ENCODE measurements at places on chromosomes 3 and 15. TPM values are rescaled to one million over a fixed set of nuclear protein-coding genes. Genes with fewer than 3 reads are reported as not detected.

- DNase-seq, result no peak
Measured at GRCh38 chr3:63047068-63047467, 171.9 kb upstream of the CADPS start.

GRCh38 chr3:129432036-129432435 lies 3.6 kb upstream of the EFCAB12 start:
- no peak for DNase-seq

The SNX22 gene
- 5.5 TPM for total RNA-seq

GRCh38 chr3:69203631-69204314 lies 81.4 kb upstream of the LMOD3 start:
- no peak for DNase-seq

The CCDC39 gene
- not detected for total RNA-seq

DNA sequence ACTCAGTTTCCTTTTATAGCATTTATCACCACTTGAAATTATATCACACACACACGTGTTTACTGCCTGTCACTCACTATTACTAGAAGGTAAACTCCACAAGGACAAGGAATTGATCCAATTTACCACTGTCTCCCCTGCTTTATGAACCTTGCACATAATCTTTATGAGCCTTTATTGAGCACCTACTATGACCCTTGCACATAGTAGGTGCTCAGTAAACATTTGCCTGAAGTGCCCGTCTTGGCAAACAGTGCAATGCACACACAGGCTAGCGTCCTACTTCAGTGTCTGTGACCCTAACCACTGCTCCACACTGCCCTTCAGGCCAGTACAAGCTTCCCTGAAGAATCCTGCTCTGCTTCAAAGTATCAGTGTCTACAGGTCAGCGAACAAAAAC lies 237.7 kb upstream of the TMC3 start:
- DNase-seq, result no peak

DNA sequence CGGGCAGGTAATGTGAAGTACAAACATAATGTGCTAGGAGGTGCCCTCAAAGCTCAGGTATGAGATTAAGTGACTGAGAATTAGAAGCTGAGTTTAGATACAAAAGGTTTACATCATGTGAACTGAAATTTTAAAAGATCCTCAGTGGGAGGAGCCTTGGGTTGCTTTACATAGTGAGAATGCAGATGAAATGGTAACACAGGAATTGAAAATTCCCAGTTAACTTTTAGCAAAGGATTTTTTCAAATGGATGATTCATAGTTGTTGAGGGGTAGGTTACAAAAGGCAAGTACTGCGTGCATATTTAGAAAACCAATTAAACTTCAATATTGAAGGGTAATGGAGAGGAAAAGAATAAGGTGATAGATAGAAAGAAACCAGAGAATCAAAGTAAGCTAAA lies 157.3 kb downstream of the PLCH1 start:
- DNase-seq, result no peak

DNA sequence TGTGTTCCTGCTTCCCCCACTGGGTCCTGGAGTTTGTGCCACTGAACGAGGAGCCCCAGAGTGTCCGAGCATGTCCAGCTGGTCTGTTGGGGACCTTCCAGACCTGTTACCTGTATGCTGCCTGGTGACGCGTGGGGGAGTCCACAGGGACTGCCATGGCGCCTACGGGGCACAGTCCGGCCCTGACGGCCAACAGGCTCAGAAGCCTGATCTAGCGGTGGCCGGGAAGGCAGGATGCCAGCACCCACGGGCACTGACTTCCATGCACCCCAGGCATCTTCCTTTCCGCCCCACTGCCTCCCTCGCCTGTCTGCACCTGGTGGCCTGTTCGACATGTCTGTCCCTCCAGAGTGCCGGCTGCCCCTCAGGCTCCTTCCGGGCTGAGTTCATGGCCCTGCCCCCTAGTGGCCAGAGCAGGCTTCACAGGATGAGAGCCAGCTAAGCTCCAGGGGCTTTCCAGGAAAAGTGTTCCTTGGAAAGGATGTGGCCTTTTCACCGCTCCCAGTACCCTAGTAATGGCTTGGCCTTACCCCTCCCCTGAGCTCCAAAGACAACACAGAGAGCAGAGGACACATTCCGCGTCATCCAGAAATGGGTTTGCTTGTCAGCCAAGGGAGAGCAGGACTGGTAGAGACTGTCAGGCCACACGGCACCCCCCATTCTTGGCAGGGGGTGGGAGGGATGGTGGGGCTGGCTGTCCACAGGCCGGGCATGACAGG lies 35.7 kb downstream of the NGRN start:
- DNase-seq, result peak; percentile 58

- DNase-seq, result no peak
Measured at GRCh38 chr3:126468028-126468891, 7.4 kb downstream of the ZXDC start.

- DNase-seq, result no peak
Measured at GRCh38 chr3:142239421-142239820, 14.0 kb upstream of the GK5 start.

DNA sequence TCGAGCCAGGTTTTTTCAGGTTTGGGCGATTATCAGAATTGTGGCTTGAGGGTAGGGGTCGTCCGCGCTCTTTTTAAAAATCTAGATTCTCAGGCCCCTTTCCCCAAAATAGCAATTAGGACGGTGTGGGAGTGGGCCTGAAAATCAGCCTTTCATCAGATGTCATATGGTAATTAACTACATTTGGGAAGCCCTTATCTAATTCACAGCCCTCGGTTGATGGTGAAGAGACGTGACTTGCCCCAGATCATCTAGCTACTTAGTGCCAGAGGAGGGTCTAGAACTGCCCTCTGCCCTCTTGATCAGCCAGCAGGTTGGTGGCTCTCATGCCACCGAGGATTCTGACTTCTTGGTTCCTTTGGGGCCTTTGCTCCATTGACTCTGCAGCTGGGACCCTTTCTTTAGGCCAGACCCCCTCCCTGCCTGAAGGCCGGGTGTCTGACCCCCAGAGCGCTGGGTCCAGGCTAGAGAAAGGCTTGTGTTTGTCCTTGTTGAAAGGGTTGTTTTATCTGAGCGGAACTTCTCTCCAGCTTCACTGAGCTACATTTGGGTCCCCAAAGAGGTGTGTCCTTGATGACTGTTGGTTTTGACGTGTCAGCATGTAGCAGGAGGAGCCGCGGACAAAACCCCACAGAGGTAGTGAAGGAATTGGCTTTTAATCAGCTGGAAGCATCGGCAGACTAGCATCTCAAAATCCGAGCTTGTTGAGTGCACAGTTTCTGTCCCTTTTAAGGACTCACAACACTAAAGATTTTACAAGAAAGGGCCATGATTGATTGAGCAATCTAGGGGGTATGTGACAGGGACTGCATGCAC lies 857 bp downstream of the AEN start:
- DNase-seq, result peak; percentile 76

The PLA2G4D gene
- total RNA-seq, result not detected

GRCh38 chr3:66270701-66271100 lies 49.9 kb downstream of the SLC25A26 start:
- no peak for DNase-seq

The ACTC1 gene
- total RNA-seq, result not detected

DNA sequence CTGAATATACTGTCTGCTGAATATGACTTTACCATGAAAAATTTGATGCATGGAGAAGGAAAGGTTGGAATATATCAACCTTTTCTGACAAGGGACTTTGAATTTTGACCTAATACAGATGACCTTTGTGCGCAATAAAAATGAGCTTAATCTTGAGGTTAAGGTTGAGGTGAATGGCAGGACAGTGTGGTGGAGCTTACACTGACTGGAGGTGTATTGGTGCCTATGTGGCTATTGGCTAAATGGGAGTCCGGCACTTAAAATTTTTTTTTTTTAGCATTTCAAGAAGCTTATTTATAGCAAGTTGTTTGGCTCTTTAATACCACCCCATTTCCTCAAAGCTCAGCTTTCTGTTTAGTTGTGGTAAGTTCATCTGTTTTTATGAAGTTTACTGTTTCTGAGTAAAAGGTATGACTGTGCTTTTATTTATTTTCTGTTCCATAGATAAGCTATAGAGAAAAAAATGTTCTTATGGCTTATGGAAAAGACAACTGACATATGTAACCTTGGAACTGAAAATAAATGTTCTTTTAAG lies 15.2 kb downstream of the CDIN1 start:
- no peak for DNase-seq

The GOLGA6B gene
- not detected for total RNA-seq

The RETNLB gene
- not detected for total RNA-seq

DNA sequence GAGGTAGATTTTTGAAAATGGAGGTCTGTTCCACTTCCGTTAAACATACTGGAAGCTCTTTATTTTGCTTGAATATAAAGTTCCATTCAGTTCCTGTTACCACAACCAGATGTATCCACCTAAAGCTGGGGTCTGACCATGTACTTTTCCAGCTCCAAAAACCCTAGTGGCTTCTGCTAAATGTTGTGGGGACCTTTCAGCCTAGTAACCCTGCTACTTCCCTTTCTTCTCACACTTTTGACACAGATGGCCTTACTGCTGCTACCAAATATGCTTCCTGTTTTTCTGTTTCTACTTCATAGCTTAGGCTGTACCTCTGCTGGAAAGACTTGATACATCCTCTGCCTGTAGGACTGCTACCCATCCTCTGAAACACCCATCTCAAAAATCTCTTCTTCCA lies 87.8 kb downstream of the COL6A6 start:
- no peak for DNase-seq

DNA sequence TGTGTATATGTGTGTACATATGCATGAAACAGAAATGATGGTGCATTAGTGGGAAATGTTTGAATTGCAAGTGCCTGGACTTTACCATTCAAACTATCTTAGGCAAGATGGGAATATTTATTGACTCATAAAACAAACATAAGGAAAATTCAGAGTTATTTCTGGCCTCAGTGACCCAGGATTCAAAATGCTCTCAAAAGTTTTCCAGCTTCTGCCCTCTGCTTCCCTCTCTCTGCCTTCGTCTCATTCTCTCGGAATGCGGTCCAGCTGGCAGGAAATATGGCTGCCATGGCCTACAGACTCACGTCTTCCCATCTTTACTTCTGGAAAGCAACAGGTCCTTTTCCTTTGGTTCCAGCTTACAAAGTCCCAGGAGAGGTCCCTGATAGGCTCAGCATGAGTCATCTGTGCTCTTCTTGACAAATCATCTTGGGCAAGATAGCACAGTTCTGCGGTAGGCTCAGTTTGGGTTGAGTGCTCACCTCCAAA lies 8.7 kb upstream of the ZNF774 start:
- DNase-seq, result no peak

DNA sequence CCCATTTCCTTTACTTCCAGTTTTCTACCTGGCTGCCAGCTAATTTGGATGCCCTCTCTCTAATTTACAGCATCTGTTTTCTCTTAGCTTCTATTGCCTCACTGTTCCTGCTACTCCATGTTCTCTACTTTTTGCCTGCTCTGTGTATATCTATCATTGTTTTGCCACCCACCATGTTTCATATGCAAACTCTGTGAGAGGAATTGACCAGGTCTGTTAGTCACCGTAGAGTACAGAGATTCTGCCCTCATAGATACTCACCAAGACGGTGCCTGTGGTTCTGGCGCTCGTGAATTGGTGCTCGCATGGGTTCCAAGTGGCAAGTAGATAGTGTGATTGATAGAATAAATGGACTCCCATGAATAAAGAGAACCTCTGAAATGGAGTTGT lies 288.8 kb downstream of the CNTN6 start:
- DNase-seq, result no peak

DNA sequence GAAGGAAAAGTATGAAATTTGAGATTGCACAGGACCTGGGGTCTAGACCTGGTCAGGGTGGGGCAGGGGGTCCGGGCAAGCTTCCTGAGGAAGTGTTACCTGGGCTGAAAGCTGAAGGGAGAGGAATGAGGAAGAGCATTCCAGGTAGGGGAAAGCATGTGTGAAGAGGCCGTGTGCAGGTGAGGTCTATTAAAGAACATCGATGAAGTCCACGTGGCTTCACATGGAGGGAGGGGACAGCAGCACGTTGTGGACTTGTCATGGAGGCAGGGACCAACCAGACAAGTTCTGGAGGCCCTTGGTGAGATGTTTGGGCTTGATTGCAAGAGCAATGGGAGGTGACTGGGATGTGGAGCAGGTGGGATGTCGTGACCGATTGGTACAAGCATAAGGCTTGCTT lies 47.1 kb downstream of the IDH2 start:
- DNase-seq, result peak; percentile 32

DNA sequence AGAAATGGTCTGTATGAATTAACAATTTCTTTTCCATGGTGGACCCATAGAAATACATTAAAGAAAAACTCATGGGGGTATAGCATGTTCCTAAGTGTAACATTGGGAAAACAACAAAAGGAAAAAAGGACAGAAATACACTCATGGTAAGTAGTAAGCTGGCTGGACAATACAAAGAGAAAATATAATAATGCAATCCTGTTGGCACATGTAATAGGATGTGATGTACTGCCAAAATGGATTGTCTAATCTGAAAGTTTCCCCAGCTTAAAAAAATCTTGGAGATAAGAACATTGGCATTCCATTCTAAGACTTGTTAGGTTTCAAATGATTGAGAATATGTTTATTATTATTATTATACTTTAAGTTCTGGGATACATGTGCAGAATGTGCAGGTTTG lies 128.1 kb downstream of the MBNL1 start:
- DNase-seq, result no peak

The GOLGA8J gene
- total RNA-seq, result not detected

GRCh38 chr15:99433026-99433756 lies 132.6 kb upstream of the MEF2A start:
- no peak for DNase-seq

DNA sequence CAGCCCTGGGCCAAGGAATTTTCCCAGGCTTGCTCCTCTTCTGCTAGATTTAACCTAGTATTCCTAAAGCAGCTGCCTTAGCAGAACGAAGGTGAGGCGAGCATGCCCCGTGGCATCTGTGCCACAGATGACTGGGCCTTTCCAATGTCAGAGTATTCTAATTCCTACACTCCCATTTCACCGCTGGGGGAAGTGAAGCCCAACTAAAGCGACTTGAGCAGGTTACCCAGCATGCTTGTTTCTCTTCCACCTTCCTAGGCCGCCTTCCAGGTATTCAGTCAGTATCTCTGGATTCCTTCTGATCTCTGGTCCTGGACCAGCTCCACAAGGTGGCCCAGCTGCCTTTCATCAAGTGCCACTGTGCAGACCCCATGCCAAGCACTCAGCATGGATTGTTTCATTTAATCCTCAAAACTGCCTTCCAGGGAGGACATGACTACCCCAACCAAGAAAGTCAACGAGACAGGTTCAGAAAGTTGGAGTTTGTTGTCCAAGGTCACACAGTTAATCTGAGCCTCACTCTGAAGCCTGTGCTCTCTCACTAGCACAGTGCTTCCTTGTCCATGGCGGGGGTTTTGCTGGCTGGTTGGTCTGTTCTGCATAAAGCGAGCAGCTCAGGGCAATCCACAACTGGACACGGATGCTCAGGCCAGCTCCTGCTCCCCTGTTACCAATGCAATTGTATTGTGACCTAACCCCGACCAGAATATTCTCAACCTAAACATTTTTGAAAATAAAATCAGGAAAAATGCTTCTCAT lies 15.1 kb downstream of the MYO5C start:
- DNase-seq, result peak; percentile 43

- DNase-seq, result no peak
Measured at GRCh38 chr3:177944228-177944661, 592.0 kb upstream of the KCNMB2 start.

DNA sequence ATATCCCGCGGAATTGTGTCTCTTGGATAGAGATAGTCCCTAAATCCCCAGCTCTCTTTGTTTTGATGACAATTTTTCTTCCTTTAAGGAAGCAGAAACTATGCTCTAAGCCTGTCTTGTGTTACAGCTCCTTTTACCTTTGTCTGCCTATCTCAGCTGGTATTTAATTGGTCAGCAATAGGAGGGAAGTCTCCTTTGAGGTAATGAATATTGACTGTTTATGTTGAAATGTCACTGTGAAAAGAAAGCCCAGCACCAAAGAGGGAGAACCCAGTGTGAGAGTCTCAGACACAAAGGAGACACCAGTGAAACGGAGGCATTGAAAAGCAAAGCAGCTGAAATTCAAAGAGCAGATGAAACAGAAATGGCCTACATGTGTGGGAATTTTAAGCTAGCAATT lies 372.6 kb downstream of the NR2F2 start:
- DNase-seq, result no peak

Measured in HepG2 (cell line).